ENCODE measurements at places on chromosomes 11 and 22. TPM values are rescaled to one million over a fixed set of nuclear protein-coding genes. Genes with fewer than 3 reads are reported as not detected.

DNA sequence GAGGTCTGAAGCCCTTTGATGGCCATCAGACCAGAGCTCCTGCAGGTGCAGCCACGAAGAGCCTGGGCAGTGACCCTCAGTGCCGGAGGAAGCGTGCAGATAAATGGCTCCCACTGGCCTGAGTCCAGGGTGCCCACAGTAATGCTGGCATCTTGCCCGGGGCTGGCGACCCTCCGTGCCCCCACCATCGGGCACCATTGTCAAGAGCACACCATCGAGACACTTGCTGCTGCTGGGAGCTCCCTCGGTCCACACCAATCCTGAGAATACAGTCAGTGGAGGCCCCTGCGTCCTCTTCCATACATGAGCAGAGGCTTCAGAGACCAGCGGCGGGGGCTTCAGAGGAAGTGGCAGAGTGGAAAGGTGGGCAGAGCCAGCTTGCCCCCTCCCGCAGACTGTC, 1448.3 kb downstream of the BRD1 start:
- no peak overlapping the region for H3K27ac ChIP-seq
- no peak overlapping the region for H3K4me3 ChIP-seq
- no peaks in the 10 kb centered on the region for H3K27me3 ChIP-seq
- H3K36me3 ChIP-seq: no peaks in the 10 kb centered on the region
- peaks cover 6% of the 10 kb centered on the region for H3K4me1 ChIP-seq

GRCh38 chr11:96579656-96580055, 189.8 kb downstream of the JRKL start:
- H3K4me3 ChIP-seq: no peak overlapping the region
- no peak for DNase-seq
- H3K36me3 ChIP-seq: no peaks in the 10 kb centered on the region
- no peak overlapping the region for H3K27ac ChIP-seq
- no peaks in the 10 kb centered on the region for H3K27me3 ChIP-seq

DNA sequence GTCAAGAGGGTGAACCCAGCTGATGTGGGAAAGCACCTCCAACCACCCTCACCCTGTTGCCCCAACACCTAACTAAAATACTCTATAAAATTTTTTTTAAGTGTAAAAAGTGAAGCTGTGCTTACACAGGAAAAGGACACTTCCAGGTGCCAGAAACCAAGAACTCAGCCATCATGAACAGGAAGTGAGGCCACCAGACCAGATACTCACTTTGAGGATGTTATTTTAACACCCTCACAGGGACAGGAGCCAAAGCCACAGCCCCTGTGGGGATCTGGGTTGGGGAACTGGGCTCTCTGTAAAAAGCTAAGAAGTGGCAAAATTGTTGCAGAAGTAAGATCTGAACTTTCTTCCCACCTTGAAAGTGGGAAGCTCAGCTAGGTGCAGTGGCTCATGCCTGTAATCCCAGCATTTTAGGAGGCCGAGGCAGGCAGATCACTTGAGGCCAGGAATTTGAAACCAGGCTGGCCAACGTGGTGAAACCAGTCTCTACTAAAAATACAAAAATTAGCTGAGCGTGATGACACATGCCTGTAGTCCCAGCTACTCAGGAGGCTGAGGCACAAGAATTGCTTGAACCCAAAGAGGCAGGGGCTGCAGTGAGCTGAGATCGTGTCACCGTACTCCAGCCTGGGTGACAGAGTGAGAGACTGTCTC, 3.8 kb downstream of the RSPH14 start:
- no peaks in the 10 kb centered on the region for H3K27me3 ChIP-seq
- H3K36me3 ChIP-seq: no peaks in the 10 kb centered on the region
- H3K4me3 ChIP-seq: no peak overlapping the region
- peaks cover 18% of the 10 kb centered on the region for H3K4me1 ChIP-seq
- no peak overlapping the region for H3K27ac ChIP-seq
- DNase-seq: no peak

DNA sequence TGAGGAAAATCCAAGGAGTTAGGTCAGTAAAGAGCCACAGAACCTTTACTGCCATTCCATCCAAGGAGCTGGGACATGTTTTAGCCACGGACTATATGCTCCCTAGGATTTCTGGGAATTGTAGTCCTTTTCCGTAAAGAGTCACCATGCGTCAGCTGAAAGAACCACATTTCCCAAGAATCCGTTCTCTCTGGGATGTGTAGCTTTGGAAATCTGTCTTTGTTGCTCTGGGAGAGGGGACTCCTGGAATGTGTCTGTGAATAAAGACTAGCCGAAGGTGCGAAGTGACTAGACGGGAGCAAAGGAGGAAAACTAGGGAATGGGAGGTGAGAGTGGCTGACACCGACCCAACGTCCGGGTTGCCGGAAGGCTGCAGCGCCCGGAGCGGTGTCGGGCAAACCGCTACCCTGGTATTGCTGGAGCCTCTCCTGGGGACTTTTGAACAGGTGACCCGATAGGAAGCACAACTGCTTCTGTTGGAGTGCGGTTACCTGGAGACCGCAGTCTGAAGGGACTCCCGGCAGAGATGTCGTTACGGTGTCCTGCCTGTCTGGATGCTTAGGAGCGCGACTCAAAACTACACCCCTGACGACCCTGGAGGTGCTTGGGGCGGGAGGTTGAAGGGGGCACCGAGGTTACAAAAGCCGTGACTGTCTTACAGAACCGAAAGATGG, at the start of gene IFTAP:
Gene IFTAP (plus strand): TSS at position 187 of the 674 bp plus-strand sequence. CDS start 15,602 bp downstream, outside the sequence.
- H3K36me3 ChIP-seq: no peaks in the 10 kb centered on the region
- peak; percentile 86 for DNase-seq
- H3K27ac ChIP-seq: peak within 1 kb of the TSS; percentile 49
- H3K27me3 ChIP-seq: peaks cover 8% of the 10 kb centered on the region

- peak within 1 kb of the TSS; percentile 73 for H3K27ac ChIP-seq
- H3K27me3 ChIP-seq: no peaks in the 10 kb centered on the region
- H3K36me3 ChIP-seq: no peaks in the 10 kb centered on the region
- peak within 1 kb of the TSS; percentile 28 for H3K4me3 ChIP-seq
- H3K4me1 ChIP-seq: peaks cover 11% of the 10 kb centered on the region
These were observed at the start of gene CCDC89 for GRCh38 chr11:85685820-85686459. Gene CCDC89 (minus strand): TSS chr11:85686195. CDS start chr11:85686130, 65 bp downstream.

- peak overlapping the region; percentile 57 for H3K27ac ChIP-seq
- peak overlapping the region; percentile 16 for H3K4me3 ChIP-seq
- H3K36me3 ChIP-seq: peaks cover 2% of the 10 kb centered on the region
- no peaks in the 10 kb centered on the region for H3K27me3 ChIP-seq
- peaks cover 33% of the 10 kb centered on the region for H3K4me1 ChIP-seq
- peak; percentile 74 for DNase-seq
These were observed 24.7 kb upstream of the SLC22A12 start for GRCh38 chr11:64566042-64566914.

DNA sequence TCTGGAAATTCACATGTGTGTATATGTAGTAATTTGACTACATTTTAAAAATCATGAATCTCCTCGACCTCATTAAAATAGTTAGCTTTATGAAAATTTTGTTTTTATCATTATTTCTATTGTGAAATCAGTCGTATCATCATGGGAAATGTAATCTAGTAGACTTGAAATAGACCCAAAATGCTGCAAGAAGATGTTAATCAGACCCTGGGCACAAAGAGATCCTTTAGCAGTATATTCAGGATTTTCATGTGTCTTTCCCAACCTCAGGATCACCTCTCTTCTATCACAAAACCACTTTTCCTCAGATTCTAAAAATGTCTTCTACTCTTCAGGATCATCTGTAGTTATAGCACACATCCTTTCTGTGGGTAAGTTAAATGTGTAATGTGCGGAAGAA, 74.9 kb upstream of the ADSL start:
- H3K36me3 ChIP-seq: peaks cover 28% of the 10 kb centered on the region
- peaks cover 4% of the 10 kb centered on the region for H3K4me1 ChIP-seq
- no peak for DNase-seq
- no peak overlapping the region for H3K27ac ChIP-seq
- no peak overlapping the region for H3K4me3 ChIP-seq
- H3K27me3 ChIP-seq: no peaks in the 10 kb centered on the region

DNA sequence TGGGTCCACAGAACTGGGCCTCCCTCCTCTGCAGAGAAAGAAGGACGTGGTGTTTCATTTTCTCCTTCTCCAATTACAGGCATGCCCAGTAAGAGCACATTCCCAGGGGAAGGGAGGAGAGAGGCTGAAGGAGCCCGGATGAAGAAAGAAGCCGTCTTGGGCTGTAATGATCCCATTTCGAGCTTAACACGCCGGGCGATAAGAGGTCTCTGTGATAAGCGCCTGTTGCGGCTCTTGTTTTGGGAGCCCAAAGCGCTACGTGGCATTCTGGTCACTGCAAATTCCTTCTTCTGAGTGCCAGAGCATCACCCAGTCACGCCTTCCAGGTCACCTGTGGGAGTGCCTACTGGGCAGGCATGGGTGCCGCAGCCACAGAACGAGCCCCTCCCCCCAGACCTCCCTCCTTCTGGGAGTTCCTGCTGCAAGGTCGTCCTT, 57.5 kb downstream of the ANO1 start:
- H3K27me3 ChIP-seq: peaks cover 3% of the 10 kb centered on the region
- H3K4me1 ChIP-seq: no peaks in the 10 kb centered on the region
- no peak overlapping the region for H3K27ac ChIP-seq
- no peak for DNase-seq
- H3K36me3 ChIP-seq: peaks cover 2% of the 10 kb centered on the region

GRCh38 chr22:40414838-40415505, 44.6 kb downstream of the SGSM3 start:
- H3K27ac ChIP-seq: no peak overlapping the region
- no peak for DNase-seq
- peaks cover 32% of the 10 kb centered on the region for H3K4me1 ChIP-seq
- no peak overlapping the region for H3K4me3 ChIP-seq
- peaks cover 71% of the 10 kb centered on the region for H3K36me3 ChIP-seq

DNA sequence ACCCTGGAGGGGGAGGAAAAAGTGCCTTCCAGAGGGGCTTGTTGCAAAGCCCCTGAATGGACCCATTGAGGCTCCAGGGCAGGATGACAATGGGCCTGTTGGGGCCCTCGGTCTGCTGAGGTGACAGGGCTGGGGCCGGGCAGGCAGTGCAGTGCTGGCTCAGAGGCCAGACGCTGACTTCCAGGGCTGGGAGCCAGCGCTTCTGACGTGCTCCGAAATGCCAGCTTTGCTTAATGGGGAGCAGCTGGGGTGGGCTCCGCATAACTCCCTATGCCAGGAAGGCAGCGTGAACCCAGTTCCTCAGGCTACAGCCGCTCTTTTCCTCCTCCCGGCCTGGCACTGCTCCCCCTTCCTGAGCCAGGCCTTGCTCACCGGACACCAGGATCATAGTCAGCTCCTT, 17.7 kb downstream of the NAV2 start:
- peak; percentile 70 for DNase-seq
- H3K36me3 ChIP-seq: no peaks in the 10 kb centered on the region
- peak overlapping the region; percentile 58 for H3K27ac ChIP-seq
- H3K4me3 ChIP-seq: no peak overlapping the region
- peaks cover 27% of the 10 kb centered on the region for H3K4me1 ChIP-seq

DNA sequence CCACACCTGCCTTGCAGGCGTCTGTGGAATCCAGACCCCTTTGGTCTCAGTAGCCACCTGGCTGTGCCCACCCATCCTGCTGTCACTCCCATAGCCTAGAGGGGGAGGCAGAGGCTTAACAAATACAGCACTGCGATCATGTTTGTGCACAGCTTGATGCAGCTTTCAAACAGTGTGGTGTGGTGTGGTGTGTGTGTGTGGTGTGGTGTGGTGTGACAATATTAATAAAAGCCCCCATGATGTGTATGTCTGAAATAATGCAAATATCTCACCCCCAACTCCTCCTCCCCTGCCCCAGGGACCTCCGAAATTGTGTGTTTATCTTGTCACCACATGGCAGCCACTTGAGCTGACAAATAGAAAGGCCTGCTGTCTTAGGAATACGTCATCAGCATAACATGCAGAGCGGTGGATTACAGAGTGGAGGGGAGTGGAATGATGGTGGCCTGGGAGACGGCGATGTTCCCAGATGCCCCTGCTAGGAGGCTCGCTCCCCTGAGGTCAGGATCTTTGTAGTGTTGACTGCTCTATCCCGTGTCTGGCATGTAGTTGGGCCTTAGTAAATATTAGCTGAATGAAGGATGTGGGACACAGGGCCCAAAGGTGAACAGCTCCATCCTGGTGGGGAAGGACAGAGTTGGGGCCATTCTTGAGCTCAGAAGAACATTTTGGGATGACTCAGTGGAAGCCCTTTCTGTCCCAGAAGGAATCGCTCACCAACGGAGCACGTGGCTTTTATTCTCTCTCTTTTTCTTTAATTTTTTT, 2.8 kb downstream of the PDXP start:
- peaks cover 18% of the 10 kb centered on the region for H3K36me3 ChIP-seq
- DNase-seq: peak; percentile 57
- H3K27ac ChIP-seq: peak overlapping the region; percentile 92
- H3K4me3 ChIP-seq: peak overlapping the region; percentile 22
- H3K27me3 ChIP-seq: no peaks in the 10 kb centered on the region

- DNase-seq: no peak
- no peak overlapping the region for H3K27ac ChIP-seq
- H3K36me3 ChIP-seq: no peaks in the 10 kb centered on the region
- no peaks in the 10 kb centered on the region for H3K4me1 ChIP-seq
These were observed 73.1 kb upstream of the KIRREL3 start for GRCh38 chr11:127073621-127074020.

- H3K4me3 ChIP-seq: no peak overlapping the region
- no peak overlapping the region for H3K27ac ChIP-seq
- H3K27me3 ChIP-seq: no peaks in the 10 kb centered on the region
- H3K36me3 ChIP-seq: no peaks in the 10 kb centered on the region
- DNase-seq: no peak
- peaks cover 3% of the 10 kb centered on the region for H3K4me1 ChIP-seq
These were observed 46.0 kb upstream of the OR9Q1 start for GRCh38 chr11:57977709-57978108.

GRCh38 chr11:65792456-65792855, 5.6 kb downstream of the OVOL1 start:
- H3K36me3 ChIP-seq: no peaks in the 10 kb centered on the region
- no peak overlapping the region for H3K4me3 ChIP-seq

- peaks cover 3% of the 10 kb centered on the region for H3K36me3 ChIP-seq
- no peak for DNase-seq
- peaks cover 2% of the 10 kb centered on the region for H3K27me3 ChIP-seq
- H3K27ac ChIP-seq: no peak overlapping the region
- H3K4me3 ChIP-seq: no peak overlapping the region
These were observed 36.4 kb downstream of the MAP6 start for GRCh38 chr11:75632450-75632849.

- H3K4me3 ChIP-seq: no peak overlapping the region
- H3K4me1 ChIP-seq: peaks cover 14% of the 10 kb centered on the region
- no peak overlapping the region for H3K27ac ChIP-seq
These were observed 1.3 kb upstream of the TBX10 start for GRCh38 chr11:67640758-67641337.

- H3K27ac ChIP-seq: no peak overlapping the region
- H3K36me3 ChIP-seq: peaks cover 16% of the 10 kb centered on the region
- H3K27me3 ChIP-seq: peaks cover 2% of the 10 kb centered on the region
- no peak overlapping the region for H3K4me3 ChIP-seq
These were observed 24.5 kb upstream of the DGKZ start for GRCh38 chr11:46322759-46323158.

DNA sequence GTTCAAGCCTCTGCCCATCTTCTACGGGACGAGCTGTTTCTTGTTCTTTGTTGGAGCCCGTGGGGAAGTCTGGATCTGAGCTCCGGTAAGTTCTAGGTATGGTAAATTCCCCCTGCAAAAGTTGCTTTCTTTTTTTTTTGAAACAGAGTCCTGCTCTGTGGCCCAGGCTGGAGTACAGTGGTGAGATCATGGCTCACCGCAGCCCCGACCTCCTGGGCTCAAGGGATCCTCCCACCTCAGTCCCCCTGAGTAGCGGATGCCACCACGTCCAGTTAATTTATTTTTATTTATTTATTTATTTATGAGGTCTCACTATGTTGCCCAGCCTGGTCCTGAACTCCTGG, 35.5 kb upstream of the MOB2 start:
- peaks cover 33% of the 10 kb centered on the region for H3K4me1 ChIP-seq
- H3K27me3 ChIP-seq: no peaks in the 10 kb centered on the region
- DNase-seq: no peak
- H3K36me3 ChIP-seq: peaks cover 29% of the 10 kb centered on the region
- no peak overlapping the region for H3K27ac ChIP-seq
- H3K4me3 ChIP-seq: no peak overlapping the region

FBLN1 gene
- 138 TPM for total RNA-seq

OR52E2 gene
- total RNA-seq: not detected

GALR3 gene
- not detected for total RNA-seq
